ENCODE measurements at places on chromosomes 5 and 9.

DNA sequence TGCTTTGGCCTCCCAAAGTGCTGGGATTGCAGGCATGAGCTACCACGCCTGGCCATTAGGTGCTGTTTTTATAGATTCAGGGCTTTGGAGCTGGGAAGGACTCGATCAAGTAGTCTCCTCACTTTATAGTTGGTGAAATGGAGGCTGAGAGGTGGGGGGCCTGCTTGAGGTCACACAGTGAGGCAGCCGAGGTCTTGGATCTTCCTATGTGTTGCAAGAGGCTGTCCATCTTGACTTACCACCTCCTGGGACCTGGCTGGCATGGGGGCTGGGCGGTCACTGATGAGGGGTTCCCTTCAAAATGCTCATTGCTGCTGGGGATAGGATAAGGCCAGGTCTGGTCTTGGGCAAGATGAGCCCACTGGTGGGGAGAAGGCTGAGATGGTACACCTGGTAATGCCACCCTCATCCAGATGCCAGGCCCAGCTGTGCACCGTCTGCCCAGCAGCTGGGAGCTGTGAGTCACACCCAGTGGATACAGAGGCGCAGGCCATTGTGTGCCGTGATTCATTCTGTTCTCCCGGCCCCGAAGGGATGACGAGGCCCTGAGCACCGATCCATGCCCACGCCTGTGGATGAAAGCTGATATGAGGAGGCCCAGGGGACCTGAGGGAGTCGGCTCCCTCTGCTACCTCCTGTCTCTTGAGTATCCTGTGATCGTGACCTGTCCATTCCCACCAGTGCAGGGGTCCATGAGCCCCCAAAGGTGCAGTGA, 10.5 kb upstream of the NDST1 start:
- DNase-seq: peak; percentile 46

GRCh38 chr5:77231471-77232138, 21.1 kb downstream of the PDE8B start:
- no peak for DNase-seq

DNA sequence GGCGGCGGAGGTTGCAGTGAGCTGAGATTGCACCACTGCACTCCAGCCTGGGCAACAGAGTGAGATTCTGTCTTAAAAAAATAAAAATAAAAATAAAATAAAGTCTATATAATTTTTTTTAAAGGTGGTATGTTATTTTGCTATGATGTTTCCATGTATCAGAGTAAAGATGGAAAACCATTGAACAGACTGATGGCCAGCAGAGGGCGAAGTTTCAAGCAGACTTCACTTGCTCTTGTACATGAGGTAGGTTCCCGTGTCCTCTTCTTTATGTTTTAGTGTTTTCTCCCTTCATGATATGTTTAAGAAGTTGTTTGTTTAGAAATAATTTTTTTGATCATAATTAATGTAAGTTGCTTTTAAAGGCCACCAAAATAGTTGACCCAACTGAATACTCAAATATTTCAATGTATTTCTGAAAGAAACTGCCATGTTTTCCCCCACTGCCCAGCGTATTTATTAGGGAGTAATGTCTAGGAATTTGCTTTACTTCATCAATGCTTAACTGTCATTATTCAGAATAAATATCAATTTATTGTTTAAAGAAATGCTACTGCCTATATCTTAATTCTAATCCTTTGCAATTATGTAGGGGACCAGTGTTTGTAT, 146.4 kb downstream of the HACD4 start:
- DNase-seq: peak; percentile 17

DNA sequence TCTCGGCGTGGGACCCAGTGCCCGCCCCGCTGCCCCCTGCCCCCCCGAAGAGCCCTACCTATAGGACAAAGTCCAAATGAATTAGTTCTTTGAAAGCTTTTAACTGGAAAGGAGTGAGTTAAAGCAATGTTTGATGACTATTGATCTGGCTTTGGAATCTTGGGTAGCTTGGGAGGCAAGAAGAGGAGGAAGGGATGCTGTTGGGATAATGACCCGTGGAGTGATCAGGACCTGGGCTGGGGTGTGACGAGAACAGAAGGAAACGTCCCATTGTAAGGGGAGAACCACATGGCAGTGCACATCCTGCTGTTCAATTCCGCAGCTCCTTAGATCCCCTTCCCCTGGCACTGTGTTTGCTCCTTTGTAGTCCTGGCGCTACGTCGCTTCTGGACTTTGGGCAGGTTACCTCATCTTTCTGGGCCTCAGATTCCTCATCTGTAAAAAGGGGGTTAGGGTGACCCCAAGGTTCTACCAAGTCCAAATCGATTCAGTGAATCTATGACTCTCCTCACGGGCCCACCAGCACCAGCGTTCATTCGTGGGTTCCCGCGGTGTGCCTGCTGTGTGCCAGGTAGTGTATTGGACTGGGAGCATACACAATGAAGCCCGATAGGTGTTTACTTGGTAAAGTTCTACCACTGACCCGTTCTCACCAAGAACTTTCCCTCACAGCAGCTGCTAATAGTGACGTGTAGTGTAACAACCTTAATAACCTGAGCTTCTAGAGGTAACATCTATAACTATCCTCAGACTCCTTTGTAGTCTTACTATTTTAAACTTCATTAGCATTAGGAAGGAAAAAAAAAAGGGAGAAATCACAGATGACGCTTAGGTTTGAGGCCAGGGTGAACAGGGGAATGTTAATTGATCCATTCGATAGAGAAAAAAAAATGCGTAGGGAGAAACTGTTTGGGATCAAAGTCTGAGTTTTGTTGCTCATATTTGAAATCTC, 1.1 kb upstream of the NADK2 start:
- DNase-seq: no peak

- DNase-seq: no peak
These were observed 6.1 kb upstream of the PCDHA11 start for GRCh38 chr5:140862441-140863295.

DNA sequence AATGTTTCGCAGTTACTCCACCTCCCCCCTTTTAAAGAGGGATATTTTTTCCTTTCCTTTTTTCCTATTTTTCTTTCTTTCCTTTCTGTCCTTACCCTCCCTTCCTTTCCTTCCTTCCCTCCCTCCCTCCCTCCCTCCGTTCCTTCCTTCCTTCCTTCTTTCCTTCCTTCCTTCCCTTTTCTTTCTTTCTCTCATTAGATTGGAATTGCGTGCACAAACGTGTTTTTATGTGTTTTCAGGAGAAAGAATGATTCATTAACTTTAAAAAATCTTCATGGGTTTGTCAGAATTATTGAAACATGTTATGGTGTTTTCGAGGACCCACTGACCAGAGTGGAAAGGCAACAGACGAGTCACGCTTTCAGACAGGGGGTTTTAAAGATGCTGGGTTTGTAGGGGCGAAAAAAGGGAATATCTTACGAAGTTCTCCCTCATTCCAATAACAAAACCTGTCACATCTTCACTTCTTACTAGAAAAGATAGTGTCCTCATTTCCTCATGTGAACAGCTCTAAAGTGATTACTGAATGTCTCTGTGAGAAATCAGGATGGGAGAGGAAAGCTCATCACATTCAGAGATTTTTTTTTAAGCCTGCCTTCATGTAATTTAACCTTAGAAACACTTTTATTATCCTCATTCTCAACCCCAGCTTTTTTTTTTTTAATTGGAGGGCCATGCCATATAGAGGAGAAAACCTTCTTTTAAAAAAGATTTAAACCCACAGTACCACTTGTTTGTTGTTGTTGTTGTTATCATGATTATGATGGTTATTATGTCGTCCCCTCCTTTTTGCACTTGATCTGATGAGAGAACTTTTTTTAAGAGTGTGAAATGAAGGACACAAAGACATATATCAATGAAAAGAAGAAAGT, 21.9 kb downstream of the NR2F1 start:
- no peak for DNase-seq

DNA sequence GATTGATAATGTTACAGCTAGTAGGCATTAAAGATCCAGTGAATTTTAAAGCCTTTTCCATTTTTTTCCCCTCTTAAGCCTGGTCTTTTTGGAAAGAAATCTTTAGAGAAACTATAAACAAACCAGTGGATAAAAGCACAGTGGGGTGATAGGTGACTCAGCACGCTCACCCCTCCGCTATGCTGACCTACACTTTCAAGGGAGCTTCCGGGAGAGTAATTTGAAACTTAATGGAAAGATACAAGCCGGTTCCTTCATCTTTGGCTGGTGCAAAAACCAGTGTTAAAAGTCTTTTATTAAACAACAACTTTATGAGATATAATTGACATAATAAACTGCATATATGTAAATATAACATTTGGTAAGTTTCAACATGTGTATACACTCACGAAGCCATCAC, 27.0 kb upstream of the ALDOB start:
- DNase-seq: no peak

- no peak for DNase-seq
These were observed 404.6 kb downstream of the CSNK1G3 start for GRCh38 chr5:123916345-123917121.

GRCh38 chr9:77211561-77211960, 34.2 kb downstream of the VPS13A start:
- DNase-seq: no peak

DNA sequence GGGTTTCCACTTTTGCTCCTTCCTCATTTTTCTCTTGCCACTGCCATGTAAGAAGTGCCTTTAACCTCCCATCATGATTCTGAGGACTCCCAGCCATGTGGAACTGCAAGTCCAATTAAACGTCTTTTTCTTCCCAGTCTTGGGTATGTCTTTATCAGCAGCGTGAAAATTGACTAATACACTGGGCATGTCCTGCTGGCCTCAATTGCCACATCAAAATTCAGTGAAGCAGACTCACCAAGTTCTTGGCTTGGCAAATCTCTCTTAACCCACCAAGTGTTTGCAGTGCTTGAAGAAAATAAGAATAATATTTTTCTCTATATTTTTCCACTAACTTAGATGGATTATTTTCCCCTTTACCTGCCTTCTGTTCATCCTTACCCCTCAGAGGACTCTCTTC, 212.0 kb downstream of the BRINP1 start:
- DNase-seq: no peak

DNA sequence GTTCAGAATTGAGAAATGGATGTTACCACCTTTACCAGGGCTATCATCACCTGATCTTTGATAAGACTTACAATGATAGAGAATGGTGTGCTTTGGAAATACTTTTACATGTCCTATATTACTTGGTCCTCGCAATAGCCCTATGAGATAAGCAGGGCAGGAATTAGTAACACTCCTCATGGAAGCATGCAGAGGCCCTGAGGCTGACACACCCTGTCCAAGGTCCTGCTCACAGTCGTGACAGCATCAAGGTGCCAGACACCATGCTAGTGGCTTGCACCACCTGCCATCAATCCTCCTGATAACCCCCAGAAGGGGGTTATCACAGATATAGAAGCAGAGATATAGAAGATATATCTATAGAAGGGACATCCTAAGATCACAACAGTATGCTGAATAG, 216.8 kb upstream of the TBC1D2 start:
- no peak for DNase-seq

Measured in midbrain (tissue), 1 donor.